ENCODE measurements at places on chromosomes 7 and 10. TPM values are rescaled to one million over a fixed set of nuclear protein-coding genes. Genes with fewer than 3 reads are reported as not detected.

The KEL gene
- total RNA-seq: 0.47 TPM

The SPAM1 gene
- total RNA-seq: not detected

The NME8 gene
- not detected for total RNA-seq

The LRMDA gene
- total RNA-seq: not detected

The ASZ1 gene
- total RNA-seq: not detected

The PILRB gene
- total RNA-seq: 130 TPM

The TRDMT1 gene
- total RNA-seq: 22.6 TPM

The EPHB6 gene
- total RNA-seq: 48.6 TPM

The CCSER2 gene
- total RNA-seq: 95.5 TPM

The ACSL5 gene
- 35.8 TPM for total RNA-seq

Data from naive thymus-derived CD8-positive, alpha-beta T cell (primary cell).